SW 1271 (cell line): ENCODE measurements at places on chromosomes 11 and 22.

DNA sequence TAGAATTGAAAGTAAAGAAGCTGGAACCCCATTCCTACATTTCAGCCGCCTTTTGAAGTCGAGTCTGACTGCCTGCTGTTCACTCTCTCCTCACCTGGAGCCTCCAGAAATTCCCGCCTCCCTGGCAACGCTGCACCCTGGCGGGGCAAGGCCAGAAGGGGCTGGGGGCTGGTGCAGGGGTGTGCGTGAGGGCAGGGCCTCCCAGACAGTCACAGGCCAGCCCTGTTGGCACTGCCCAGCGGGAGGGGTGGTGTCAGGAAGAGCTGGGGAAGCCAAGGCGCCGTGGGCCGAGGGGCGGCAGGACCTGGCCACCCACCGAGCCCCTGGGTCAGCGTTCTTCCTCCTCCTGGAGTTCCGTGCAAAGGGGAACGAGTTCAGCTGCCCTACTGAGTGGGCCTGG lies 123.2 kb downstream of the KCNQ1OT1 start:
- DNase-seq, result no peak

- no peak for DNase-seq
Measured at GRCh38 chr11:44901786-44902185, 48.9 kb downstream of the TP53I11 start.

- DNase-seq, result no peak
Measured at GRCh38 chr11:20213790-20214189, 53.5 kb upstream of the DBX1 start.

DNA sequence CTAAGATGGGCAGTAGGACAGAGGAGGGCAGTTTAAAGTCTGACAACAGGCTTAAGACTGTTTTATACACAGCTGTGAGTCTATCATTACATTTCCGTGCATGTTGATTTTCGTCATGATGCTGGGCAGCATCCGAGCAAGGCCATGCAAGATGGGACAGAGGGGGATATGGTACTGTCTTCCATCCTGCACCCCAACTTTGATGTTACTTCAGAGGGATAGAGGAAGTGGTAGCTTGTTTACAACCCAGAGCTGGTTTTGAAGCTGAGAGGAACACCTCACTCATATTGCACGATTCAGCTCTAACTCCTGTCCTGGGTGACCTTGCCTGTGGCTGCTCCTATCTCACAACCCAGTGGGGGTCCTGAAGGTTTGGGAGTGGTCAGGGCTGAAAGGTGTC lies 3.0 kb upstream of the SORL1 start:
- no peak for DNase-seq

- no peak for DNase-seq
Measured at GRCh38 chr11:7671347-7672215, 1.7 kb downstream of the CYB5R2 start.

DNA sequence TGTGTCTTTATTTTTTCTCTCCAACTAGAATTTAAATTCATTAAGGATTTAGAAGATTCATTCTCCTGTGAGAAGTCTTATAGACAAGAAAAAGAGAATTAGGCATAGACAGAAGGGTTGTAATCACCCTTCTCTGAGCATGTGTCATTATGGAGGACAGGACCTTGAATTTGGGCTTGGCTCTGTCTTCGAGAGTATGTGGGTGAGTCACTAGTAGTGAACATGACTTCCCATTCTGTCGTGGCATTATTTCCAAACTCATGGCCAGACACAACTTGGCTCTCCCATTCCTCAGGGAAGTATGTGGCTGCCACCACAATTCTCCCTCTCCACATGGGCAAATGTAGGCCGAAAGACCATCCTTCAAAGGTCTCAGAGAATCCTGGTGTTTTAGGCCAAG lies 14.3 kb upstream of the ANKK1 start:
- no peak for DNase-seq

DNA sequence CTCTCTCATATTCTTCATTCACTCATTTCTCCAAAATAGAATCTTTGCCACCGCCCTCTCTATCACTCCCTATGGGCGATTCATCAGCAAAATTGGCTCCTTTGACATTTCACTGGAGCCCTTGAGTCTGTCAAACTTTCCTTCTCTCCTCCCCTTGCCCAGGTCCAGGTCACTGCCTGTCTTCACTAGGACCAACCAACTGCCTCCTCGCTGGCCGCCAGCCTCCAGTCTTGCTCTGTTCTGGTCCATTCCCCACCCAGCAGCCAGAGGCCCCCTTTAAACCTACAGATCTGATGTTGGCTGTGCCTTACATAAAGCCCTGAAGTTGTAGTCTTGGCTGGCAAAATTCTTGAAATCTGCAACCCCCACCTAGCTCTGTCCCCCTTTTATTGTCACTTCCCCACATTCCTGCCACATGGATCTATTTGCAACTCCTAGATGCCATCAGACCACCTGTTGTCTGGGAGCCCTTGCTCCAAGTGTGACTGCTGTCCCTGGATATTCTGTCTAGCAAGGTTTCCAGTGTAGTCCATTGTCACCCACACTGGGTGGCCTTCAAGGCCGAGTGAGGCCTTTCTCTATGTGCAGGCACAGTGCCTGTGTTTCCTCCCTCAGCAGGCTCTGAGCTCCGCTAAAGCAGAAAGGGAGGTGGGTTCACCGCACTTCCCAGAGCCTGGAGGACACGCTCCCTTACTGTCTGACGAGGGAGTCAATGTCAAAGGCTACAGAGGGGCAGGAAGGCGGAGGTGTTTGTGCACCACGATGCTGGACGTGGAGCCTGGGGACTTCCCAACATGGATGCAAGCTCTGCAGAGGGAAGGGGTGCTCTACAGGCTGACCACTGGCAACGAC lies 25.5 kb downstream of the MYEOV start:
- DNase-seq, result no peak

DNA sequence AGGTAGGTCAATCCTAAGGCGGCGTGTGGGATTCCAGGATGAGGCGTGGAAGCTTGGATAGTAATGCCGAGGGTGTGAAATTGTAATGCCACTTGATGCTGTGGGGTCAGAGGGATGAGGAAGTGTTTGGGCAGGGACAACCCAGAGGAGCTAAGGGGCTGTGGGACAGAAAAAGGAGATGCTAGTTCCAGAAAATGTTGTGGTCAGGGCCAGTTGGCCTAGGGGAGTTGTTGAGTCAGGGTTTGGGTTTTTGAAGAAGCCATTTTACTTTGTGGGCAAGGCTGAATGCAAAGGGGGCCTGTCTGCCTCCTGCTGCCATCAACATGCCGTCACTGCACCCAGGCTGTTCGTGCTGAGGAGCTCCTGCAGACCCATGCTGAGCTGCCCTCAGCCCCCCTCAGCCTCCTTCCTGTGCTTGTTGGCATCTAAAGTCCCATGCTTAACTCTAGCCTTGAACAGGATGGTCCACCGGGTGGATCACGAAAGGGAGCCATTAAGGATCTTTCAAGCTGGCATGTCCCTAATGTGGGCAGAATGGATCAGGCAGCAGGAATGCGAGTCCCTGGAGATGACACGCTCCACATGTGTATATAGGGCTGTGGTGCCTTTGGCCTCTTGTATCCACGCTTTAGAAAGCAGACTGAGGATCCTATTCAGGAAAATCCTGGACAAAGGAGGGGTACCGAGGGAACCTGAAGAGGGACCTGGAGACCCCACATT lies 2.1 kb downstream of the C11orf16 start:
- DNase-seq, result no peak

DNA sequence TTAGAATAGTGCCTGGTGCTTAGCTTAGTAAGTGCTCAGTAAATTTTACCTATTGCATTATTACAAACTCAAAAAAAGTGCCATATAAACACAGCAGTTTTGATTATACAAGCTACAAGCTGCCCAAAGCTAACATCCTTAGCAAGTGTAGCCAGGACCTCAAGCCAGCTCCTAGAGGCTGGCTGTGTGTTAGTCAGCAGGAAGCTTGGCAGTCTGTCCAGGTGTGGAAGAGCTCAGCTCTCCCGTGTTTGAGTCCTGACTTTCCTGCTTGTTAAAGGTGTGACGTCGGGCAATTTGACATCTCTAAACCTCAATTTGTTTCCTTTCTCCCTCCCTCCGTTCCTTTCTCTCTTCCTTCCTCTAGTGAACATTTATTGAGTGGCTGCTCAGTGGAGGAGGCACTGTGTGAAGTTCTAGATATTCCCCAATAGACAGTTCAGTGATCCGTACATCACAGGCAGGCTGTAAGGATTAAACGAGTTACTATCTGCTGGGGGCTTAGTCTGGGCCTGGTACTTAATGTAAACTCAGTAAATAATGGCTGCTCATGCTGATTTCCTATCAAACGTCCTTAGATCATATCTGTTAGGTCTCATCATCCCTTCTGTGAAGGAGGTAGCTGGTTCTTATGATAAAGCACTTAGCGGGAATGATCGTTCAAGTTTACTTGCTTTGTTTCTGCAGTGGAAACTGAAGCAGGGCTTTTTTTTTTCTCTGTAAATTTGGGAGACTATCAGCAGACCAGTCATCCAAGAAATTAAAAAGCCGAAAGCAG lies 68.7 kb downstream of the PRR5L start:
- no peak for DNase-seq

GRCh38 chr11:25377466-25377865 lies 880.6 kb downstream of the LUZP2 start:
- no peak for DNase-seq

DNA sequence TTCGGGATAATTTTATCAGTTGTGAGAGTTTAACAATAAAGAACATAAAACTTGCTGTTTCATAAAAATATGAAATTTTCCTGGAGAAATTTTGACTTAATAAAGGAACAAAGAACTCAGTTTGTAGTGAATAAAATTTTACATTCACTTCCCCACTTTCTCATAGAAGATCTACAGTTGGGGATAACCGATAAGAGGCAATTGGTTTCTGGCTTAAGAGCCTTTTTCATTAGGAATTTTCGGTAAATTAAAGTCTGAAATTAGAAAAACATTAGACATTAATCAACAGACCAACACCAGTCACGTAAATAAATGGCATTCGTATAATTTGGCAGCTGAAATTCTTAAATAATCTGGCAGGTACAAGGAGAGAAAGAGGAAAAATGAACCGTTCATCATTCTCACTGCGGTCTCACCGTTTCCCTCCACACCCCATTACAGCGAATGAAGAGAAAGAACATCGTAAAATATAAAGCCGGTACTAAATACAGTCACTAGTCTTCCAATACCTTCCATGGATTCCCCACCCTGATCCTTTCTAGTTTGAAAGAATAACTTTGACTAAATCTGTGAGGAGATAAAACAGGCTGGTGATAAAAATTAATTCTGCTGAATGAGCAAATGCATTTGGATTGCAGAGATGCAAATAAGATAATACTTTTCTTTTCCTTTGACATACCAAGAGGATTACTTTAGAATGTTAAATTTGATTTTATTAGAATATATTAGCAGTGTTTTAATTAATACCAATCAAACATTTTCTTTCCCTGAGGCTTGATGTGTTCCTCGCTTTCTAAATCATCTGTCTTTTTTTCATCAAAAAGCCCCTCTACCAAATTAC lies 19.5 kb downstream of the BLID start:
- DNase-seq, result no peak

DNA sequence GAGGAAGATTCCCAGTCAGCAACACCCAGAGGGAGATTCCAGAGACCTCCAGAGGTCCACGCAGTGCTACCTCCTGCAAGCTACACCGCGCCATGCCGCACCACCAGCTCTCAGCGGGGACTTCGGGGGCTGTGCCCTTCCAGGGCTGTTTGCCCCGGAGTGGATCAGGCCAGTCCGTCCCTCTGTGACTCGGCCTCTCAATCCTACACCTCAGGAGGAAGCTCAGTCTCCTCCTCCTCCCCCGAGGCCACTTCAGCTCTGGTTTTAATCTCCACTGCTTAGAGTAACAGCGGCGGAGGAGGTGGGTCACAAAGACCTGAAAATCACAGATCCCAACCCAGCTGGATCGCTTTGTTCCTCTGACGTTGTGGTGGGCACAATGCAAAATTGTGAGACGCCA lies 68.6 kb downstream of the PHF21B start:
- no peak for DNase-seq

GRCh38 chr11:7585816-7586215 lies 72.0 kb downstream of the PPFIBP2 start:
- no peak for DNase-seq

- no peak for DNase-seq
Measured at GRCh38 chr11:113906038-113906437, 1.4 kb downstream of the HTR3B start.

GRCh38 chr11:99585606-99586005 lies 564.9 kb downstream of the CNTN5 start:
- no peak for DNase-seq
